Putamen (tissue), 1 donor: ENCODE measurements at places on chromosomes 3 and 15.

DNA sequence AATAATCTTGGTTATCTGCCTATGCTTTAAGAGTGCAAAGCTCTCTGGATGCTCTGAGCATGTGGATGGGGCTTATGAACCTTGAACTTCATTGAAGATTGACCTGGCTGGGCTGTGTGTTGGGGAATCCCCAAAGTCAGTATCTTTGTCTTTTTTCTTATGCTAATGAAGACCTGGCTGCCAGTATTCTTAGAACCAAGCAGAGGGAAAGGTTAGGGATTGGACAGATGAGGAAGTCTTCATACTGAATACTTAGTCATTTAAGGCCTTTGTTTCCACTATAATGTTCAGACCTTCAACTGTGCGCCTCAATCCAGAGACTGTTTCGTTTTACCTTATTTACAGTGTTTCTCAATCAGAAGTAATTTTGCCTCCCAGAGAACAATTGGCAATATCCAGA, 42.5 kb upstream of the CMTM7 start:
- no peak for DNase-seq

DNA sequence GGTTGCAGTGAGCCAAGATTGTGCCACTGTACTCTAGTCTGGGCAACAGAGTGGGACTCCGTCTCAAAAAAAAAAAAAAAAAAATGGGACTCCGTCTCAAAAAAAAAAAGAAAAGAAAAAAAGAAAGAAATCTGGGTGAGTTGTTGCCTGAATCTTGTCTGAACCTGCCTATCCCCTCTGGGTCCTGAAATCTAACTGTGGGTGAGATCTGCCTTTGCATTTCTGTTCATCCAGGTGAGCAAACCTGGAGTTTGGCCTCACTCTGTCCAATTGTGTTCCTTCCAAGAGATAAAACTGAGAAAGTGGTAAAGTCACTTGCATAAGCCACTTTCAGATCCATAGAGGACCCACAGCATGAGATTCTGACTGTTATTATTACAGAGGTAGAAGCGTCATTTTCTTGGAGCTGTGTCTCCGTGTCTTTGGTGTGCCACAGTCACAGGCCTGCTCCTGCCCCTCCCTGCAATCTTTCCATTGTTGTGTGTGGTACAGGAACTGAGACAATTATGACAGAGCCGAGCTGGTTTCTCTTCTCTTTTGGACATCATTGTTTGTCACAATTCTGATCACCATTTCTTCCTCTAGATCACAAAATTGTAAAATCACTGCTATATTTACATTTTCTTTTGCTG, 235.9 kb downstream of the LPP start:
- peak; percentile 22 for DNase-seq

GRCh38 chr3:34020726-34021680, 222.6 kb downstream of the PDCD6IP start:
- peak; percentile 48 for DNase-seq

- no peak for DNase-seq
Observed at GRCh38 chr3:38645601-38646000, 3.9 kb downstream of the SCN5A start.

- DNase-seq = no peak
Observed at GRCh38 chr15:33742800-33743199, 225.5 kb upstream of the CHRM5 start.

DNA sequence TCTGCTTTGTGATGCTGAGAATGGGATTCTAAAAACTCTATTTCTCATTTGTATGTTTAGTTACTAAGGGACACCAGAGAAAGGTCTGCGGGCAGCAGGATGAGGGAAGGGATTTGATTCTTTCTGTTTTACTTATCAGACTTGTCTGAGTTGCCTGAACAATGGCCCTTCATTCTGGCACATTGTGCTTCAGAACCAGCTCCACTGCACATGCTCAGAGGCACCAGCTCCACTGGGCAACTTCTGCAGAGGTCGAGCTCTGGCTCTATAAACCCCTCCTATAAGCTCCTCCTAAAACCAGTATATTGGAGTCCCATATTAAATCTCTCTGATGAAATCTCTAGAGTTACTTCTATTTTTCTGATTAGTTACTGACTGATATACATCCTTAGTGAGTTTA, 453.2 kb upstream of the CDIN1 start:
- DNase-seq = peak; percentile 6

- DNase-seq = no peak
Observed at GRCh38 chr15:31871166-31871886, 159.0 kb upstream of the CHRNA7 start.

DNA sequence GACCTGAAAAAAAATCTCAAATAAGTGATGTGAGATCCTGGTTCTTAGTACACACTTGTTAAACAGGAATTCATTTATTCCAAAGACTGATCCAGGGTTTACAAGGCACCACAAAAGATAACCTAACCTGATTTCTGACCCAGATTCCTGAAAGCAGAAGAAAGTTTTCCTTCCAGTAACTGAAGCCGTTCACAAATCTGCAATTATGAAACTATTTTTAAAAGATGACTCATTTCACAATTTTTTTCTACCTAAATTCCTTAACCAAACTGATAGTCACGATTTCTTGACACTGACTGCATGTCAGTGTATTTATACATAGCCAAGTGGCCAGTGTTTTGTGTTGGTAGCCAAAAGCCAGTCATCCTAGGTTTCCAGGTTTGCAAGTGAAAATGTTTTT, 17.1 kb downstream of the SLC9A9 start:
- peak; percentile 61 for DNase-seq

GRCh38 chr15:48336940-48337339, 5.7 kb downstream of the DUT start:
- DNase-seq = no peak

- DNase-seq = no peak
Observed at GRCh38 chr15:22872936-22873701, 34.7 kb downstream of the NIPA2 start.

- DNase-seq = peak; percentile 39
Observed at GRCh38 chr3:197899833-197900478, 50.0 kb upstream of the RPL35A start.

- no peak for DNase-seq
Observed at GRCh38 chr3:24678021-24678420, 183.4 kb upstream of the THRB start.

GRCh38 chr3:50213373-50213772, 8.3 kb downstream of the SLC38A3 start:
- DNase-seq = peak; percentile 92

GRCh38 chr3:111303760-111304159, 232.1 kb downstream of the NECTIN3 start:
- no peak for DNase-seq

- DNase-seq = no peak
Observed at GRCh38 chr3:194931865-194932264, 246.2 kb downstream of the FAM43A start.

GRCh38 chr3:126990890-126991289, 8.0 kb downstream of the PLXNA1 start:
- DNase-seq = no peak

- DNase-seq = no peak
Observed at GRCh38 chr3:161070980-161071663, 34.0 kb downstream of the B3GALNT1 start.

GRCh38 chr3:6771171-6771570, 89.7 kb upstream of the GRM7 start:
- no peak for DNase-seq

GRCh38 chr3:18633002-18633401, 207.9 kb upstream of the SATB1 start:
- no peak for DNase-seq

- DNase-seq = no peak
Observed at GRCh38 chr3:187286467-187287059, 5.0 kb downstream of the MASP1 start.

GRCh38 chr3:186775999-186776398, 7.4 kb upstream of the EIF4A2 start:
- DNase-seq = no peak

DNA sequence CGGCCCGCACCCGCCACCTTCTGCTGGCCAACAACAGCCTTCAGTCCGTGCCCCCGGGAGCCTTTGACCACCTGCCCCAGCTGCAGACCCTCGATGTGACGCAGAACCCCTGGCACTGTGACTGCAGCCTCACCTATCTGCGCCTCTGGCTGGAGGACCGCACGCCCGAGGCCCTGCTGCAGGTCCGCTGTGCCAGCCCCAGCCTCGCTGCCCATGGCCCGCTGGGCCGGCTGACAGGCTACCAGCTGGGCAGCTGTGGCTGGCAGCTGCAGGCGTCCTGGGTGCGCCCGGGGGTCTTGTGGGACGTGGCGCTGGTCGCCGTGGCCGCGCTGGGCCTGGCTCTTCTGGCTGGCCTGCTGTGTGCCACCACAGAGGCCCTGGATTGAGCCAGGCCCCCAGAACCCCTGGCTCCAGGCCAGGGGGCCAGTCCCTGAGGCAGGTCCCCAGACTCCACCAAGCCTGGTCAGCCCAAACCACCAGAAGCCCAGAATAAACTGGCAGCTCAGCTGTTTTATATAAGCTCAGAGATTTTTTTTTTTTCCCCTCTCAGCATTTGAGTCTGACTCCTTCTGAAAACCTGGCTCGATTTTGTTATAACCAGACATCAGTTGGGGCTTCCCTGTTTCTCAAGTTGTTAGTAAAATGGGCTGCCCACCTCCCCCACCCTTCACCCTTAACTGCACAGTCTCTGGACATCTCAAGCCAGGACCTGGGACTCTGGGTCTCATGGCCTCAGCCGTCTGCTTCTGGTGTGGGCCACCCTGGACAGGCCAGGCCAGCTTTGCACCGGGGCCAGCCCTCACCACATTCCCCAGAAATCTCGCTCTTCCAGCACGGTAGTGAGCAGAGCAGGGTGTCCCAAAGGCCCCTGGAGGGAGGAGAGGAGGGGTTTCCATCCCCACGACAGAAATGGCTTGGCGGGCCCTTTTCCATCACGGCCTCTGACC, 1.6 kb downstream of the GP9 start:
- DNase-seq = no peak

DNA sequence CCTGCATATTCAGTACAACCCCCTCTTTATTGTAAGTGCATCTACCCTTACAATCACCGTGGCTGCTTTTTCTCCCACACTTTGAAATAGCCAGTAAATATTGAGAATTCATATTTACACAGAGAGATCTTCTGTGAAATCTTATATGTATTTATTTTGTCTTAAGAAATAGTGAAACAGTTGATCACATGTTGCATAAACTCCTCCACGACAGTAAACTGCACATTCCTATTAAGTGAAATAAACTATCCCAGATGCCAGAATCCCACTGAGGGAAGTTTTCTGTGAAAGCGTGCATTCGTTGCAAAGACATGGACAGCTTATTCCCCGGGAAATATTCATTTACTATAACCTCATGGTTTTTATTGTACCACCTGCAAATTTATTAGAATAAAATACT, 796.0 kb downstream of the ROBO2 start:
- no peak for DNase-seq

- no peak for DNase-seq
Observed at GRCh38 chr3:126945891-126946290, 37.0 kb upstream of the PLXNA1 start.

DNA sequence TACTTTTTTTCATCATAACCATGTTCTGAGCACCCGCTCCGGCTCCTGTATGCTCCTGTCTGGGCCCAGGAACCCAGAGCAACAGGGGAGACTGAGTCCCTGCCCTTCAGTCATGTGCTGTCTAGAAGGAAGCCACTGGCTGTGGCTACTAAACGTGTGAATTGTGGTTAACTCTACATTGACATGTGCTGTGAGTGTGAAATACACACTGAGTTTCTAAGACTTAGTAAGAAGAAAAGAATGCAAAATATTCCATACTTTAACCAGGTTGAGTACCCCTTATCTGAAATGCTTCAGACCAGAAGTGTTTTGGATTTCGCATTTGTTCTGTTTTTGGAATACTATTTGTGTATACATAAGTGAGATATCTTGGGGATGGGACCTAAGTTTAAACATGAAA, 42.8 kb upstream of the CGNL1 start:
- no peak for DNase-seq

GRCh38 chr3:81620849-81621248, 140.6 kb downstream of the GBE1 start:
- DNase-seq = no peak

DNA sequence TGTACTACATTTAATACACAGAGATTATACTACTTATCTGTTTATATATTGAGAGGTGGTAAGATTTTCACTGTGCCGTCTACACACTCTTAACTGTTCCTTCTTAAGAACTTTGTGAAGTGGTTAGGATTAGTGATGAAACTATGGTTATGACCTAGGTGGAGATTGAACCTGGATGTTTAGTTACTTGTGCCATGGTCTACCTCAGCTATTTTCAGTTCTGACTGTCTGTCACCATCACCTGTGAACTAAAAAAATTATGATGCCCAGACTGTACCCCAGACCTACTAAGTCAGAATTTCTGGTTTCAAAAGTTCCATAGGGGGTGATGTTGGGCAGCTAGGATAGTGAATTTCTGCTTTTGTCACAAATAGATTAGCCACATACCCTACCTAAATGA, 6.4 kb downstream of the RASA2 start:
- DNase-seq = no peak

GRCh38 chr3:8489278-8489792, 12.3 kb upstream of the LMCD1 start:
- no peak for DNase-seq

- DNase-seq = peak; percentile 90
Observed at GRCh38 chr3:195914648-195915473, 6.5 kb upstream of the TNK2 start.

- no peak for DNase-seq
Observed at GRCh38 chr3:172615296-172615695, 92.1 kb upstream of the TNFSF10 start.

GRCh38 chr15:65839985-65840384, 29.3 kb upstream of the RAB11A start:
- no peak for DNase-seq

DNA sequence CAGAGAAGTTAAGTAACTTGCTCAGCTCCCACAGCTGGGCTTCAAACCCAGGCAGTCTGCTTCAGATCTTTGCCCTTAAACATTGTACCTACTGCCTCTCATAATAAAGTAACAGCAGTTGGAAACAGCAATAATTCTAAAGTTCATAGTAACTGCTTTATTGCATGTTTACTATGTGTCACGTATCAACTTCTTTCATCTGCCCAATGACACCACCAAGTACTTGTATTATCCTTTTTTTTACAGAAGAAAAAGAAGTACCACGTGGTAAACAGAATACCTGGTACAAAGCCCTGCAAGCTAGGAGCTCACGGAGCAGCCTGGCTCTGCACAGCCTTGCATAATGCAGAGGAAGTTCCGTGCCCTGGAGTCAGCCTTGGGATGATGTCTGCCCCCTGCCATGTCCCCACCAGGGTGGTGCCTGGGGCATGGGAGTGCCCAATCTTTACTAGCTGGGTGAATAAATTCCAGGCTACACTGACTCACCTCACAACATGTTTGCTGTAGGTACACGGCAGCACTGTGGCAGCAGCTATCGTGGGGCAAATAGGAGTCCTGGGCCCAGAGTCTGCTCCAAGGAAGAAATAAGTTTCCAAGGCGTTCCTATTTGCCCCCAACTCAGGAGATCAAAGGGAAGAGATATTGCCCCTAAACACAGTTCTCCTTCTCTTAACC, 77.2 kb downstream of the LDHAL6B start:
- no peak for DNase-seq

GRCh38 chr15:101611580-101612299, 40.4 kb downstream of the TM2D3 start:
- DNase-seq = no peak
